ENCODE measurements at places on chromosomes 5 and 9. TPM values are rescaled to one million over a fixed set of nuclear protein-coding genes. Genes with fewer than 3 reads are reported as not detected.

VAV2 gene
- total RNA-seq = 38.5 TPM

SPATA31D4 gene
- not detected for total RNA-seq

RNF180 gene
- total RNA-seq = 0.32 TPM

PCDHGA11 gene
- not detected for total RNA-seq

IFNA13 gene
- total RNA-seq = not detected

FBP1 gene
- not detected for total RNA-seq

C9orf153 gene
- total RNA-seq = 0.65 TPM

NDUFS6 gene
- 125 TPM for total RNA-seq

C5orf34 gene
- total RNA-seq = 4.5 TPM

PCDHB4 gene
- total RNA-seq = 0.11 TPM

TEX48 gene
- total RNA-seq = not detected

PTCD2 gene
- 12.4 TPM for total RNA-seq

UGT3A2 gene
- total RNA-seq = not detected

SMIM23 gene
- not detected for total RNA-seq

SLC25A25 gene
- total RNA-seq = 8.7 TPM

ELAVL2 gene
- 0.06 TPM for total RNA-seq

FAT2 gene
- 0.01 TPM for total RNA-seq

DEPDC1B gene
- 14.6 TPM for total RNA-seq

CARTPT gene
- not detected for total RNA-seq

STPG3 gene
- total RNA-seq = not detected

SEMA6A gene
- total RNA-seq = 0.12 TPM

SLC25A2 gene
- total RNA-seq = not detected

FCN2 gene
- total RNA-seq = not detected

CCL27 gene
- total RNA-seq = not detected

NKD2 gene
- total RNA-seq = 19.9 TPM

C5orf63 gene
- total RNA-seq = 3.8 TPM

KCNIP1 gene
- not detected for total RNA-seq

CATSPER3 gene
- 0.42 TPM for total RNA-seq

SLC36A3 gene
- not detected for total RNA-seq

LCN1 gene
- not detected for total RNA-seq

TAF1L gene
- total RNA-seq = not detected

CNTFR gene
- 0.24 TPM for total RNA-seq

EQTN gene
- not detected for total RNA-seq

SLCO4C1 gene
- total RNA-seq = not detected

GADD45G gene
- 0.42 TPM for total RNA-seq

CDKN2B-AS1 gene
- not detected for total RNA-seq

PGM5 gene
- not detected for total RNA-seq

PIP5K1B gene
- not detected for total RNA-seq

EIF4EBP3 gene
- 1.5 TPM for total RNA-seq

FOXD1 gene
- 19.3 TPM for total RNA-seq

EIF4E1B gene
- total RNA-seq = not detected

MYMK gene
- total RNA-seq = not detected

OMD gene
- not detected for total RNA-seq

XPA gene
- 14.5 TPM for total RNA-seq

TAF11L5 gene
- not detected for total RNA-seq

PCDHGA9 gene
- 0.08 TPM for total RNA-seq

TAS2R1 gene
- not detected for total RNA-seq

DAPK1 gene
- total RNA-seq = 15.1 TPM

GFI1B gene
- not detected for total RNA-seq

CTXN3 gene
- not detected for total RNA-seq

CDKN2B gene
- total RNA-seq = not detected

SLC6A19 gene
- 0.08 TPM for total RNA-seq

CDC25C gene
- total RNA-seq = 10.5 TPM

PCDHGA3 gene
- not detected for total RNA-seq

IQGAP2 gene
- total RNA-seq = 2.1 TPM

FYB1 gene
- 9.4 TPM for total RNA-seq

Data from A549 treated with GW870086 at 1 μM for 4 hours (cell line).